ENCODE measurements at places on chromosomes 7 and 10. TPM values are rescaled to one million over a fixed set of nuclear protein-coding genes. Genes with fewer than 3 reads are reported as not detected.

Gene SMKR1
- total RNA-seq: 3.8 TPM

Gene NEUROD6
- total RNA-seq: not detected

DNA sequence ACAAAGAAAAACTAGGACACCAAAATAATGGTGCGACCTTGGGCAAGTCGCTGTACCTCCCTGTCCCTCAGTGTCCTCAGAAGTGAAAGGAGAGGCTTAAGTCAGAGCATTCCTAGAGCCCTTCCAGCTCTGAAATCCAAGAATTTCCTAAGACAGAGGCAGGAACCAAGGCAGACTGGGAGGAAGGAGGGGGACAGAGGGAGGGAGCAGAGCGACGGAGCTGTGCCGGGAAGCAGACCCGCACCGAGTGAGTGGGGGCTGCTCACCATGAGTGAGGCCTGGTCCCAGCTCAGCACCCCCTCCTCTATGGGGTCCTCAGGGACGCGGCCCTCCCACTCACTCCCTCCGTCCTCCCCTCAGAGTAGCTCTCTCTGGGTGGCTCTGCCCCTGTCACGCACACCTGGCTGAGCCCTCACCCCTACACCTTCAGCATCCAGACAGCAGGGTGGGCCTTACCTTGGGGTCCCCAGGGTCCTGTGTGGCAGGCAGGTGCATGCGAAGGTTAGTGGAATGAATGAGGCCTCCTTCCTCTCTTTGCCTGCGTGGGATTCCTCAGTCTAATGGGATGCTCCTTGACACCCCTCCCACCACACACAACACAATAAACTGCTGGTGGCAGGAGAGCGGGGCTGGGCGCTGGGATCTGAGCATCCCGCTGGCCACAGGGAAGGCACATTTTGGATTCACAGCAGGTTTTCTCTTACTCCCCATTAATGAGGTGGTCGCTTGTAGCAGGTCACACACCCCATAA, 4.6 kb upstream of the SMARCD3 start:
- DNase-seq: no peak

- no peak for DNase-seq
These were observed 10.5 kb downstream of the IKZF1 start for GRCh38 chr7:50314836-50315592.

- DNase-seq: no peak
These were observed 31.6 kb downstream of the RASGEF1A start for GRCh38 chr10:43235070-43235900.

- DNase-seq: no peak
These were observed 7.2 kb downstream of the UPP1 start for GRCh38 chr7:48096273-48096672.

GRCh38 chr7:110407706-110408105, 683.2 kb upstream of the LRRN3 start:
- no peak for DNase-seq

DNA sequence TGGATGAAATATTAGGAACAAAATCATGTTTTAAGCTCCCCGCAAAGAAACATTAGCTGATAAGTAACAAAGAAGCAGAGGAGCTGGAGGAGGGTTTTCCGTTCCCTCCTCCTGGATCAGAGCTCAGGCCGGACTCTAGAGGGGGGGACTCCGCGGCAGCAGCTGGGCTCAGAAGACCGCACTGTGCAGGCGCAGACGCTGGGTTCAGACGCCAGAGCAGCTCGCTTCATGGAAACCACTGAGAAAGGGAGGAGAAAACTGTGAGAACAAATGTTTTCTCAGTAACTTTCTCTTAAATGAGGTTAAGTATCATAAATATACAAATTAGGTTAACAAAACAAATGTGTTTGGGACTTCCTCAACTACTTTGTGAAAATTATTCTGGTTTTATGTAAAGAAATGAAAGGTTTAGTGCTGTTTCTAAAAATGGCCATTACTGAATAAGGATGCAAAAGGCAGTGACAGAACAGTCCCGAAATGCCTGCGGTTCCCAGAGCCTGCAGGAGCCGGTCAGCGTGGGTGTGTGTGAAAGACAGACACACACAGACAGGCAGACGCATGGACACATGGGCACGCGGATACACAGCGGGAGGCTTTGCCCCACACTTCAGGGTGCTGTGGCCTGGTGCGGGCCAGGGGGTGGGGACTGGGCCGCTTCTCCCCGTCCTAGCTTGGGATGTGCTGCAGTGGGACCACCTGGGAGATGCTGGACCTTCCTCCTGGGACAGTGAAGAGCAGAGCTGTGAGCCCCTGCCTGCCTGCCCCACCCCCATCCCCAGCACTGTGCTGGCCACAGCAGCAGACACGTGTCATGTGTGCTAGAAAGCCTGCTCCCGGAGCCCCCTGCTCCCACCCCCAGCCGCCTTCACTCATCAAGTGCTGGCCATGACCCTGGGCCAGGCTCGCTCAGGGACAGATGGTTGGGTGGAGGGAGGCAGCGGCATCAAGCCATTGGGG, 20.3 kb upstream of the ADGRA1 start:
- no peak for DNase-seq

- DNase-seq: no peak
These were observed 13.1 kb downstream of the PLEKHS1 start for GRCh38 chr10:113764582-113764981.

GRCh38 chr7:155544485-155544884, 1.9 kb downstream of the CNPY1 start:
- no peak for DNase-seq

- no peak for DNase-seq
These were observed 87.3 kb upstream of the BAIAP2L1 start for GRCh38 chr7:98488167-98488566.

All from naive thymus-derived CD8-positive, alpha-beta T cell (primary cell).